ENCODE measurements at places on chromosomes 5 and 9. TPM values are rescaled to one million over a fixed set of nuclear protein-coding genes. Genes with fewer than 3 reads are reported as not detected.

GRCh38 chr9:136606687-136607333, 55.9 kb upstream of the EGFL7 start:
- DNase-seq, result no peak

The NIPAL4 gene
- 2.2 TPM for polyA plus RNA-seq

DNA sequence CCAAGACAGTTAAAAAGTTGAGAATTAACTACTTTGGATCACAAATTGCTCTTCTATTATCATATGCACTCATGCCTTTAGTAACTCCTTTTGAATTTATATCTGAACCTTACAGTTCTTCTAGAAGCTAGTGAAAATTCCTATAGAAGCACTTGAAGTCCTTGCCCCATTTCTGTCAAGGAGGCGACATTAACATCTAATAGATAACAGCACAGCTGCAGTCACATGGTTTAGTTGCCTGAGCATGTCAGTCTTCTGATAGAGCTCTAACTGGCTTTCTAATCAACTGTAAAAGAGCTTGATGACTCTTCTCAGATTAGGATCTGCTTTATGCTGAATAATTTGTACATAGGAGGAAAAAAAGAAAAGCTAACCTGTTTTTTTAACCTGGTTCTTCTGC, 9.0 kb downstream of the RFESD start:
- no peak for DNase-seq

GRCh38 chr5:127389601-127390000, 99.0 kb downstream of the MEGF10 start:
- no peak for DNase-seq

The SUSD3 gene
- 0.98 TPM for polyA plus RNA-seq

- DNase-seq, result no peak
These were observed 135.1 kb downstream of the SLC25A46 start for GRCh38 chr5:110873773-110874437.

DNA sequence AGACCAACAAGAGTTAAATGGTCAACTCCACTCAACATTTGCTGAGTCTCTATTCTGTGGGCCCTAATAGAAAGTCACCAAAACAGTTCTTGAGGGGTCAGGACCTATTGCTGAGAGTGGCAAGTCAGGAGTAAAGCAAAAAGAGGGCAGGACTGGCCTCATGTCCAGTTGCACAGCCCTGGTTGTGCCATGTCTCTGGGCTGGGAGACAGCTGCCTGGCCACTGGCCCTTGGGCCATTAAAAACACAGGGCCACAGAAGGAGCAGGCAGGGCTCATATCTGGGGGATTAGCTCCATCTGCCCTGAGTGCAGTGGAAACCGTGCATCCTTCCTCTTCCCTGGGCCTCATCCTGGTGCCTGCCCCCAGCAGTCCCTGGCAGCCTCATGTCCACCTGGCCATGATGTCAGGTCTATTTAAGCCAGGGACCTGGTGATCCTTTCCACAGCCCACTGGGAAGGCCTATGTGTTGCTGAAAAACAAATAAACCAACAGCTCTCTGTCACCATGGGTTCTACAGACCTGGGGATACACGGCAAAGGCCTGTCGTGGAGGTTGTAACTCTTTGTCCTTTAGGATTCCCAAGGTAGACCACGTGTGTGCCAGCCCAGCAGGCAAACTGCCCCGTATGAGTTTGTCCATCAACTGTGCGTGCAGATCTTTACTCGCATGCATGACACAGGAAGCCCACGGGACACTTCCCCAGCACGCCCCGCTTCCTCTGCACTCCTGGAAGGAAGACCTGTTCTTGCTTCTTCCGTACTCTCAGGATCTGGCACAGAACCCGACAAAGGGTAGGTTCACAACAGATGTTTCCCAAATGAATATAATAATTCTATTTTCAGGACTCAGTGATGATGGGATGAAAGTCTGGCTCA, 148.8 kb downstream of the MTX3 start:
- DNase-seq, result no peak
